ENCODE measurements at places on chromosomes 7 and 10.

- DNase-seq: no peak
These were observed 33.4 kb upstream of the NRBF2 start for GRCh38 chr10:63099734-63100133.

DNA sequence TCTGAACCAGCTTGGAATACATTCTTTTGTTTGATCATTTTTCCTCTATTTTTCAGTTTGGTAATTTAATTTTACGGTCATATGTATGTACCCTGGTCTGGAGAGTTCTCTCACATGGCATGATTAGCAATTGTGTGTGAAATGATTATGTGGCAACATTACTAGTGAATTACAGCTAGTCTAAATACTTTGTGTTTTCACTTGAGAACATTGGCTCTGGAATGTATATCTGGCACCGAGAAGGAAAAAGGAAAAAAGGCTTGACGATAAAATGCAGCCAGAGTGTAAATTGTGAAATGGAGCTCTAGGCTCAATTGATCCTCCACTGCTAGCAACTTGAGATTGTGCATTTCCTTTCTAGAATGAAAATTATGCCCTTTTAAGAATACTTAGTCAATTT, 397.2 kb downstream of the EXOC4 start:
- no peak for DNase-seq

DNA sequence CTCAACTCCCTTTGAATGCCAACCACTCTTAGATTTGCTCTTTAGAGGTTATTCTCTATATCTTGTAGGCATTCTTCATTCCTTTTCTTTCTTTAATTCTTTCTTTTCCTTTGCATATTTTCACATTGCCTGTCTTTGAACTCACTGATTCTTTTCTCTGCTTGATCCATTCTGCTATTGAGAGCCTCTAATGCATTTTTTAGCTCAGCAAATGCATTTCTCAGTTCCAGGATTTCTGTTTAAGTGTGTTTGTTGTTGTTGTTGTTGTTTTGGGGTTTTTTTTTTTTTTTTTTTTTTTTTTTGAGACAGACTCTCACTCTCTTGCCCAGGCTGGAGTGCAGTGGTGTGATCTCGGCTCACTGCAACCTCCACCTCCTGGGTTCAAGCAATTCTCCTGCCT, 71.6 kb downstream of the FBXL13 start:
- no peak for DNase-seq

DNA sequence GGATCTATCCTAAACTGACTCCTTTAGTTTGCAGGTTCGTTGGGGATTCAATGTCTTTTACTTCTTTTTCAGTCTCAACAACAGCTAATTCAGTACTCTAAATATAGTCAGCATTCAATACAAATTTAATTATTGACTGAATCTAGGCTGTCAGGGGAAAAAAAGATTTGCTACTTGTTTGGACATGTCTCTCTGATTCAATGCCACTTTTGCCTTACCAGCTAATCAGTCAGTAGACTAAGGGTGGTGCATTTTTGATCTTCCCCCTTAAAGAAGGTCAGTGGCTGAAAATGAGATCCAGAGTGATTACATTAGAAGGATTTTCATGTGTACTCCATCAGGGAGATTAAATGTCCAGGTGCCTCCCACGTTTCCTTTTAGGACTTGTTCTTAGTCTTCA, 145.1 kb downstream of the C1GALT1 start:
- no peak for DNase-seq

DNA sequence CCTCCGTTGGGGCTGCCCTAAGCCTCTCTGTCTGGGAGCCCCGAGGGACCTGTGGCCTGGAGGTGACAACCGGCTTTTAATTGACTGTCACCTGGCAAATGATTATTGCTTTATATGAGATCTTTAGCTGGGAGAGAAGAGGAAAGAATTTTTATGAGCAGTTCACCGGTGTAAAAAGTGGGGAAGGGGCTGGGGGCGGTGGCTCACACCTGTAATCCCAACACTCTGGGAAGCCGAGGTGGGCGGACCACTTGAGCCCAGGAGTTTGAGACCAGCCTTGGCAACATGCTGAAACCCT, 2.6 kb upstream of the COX19 start:
- no peak for DNase-seq

- no peak for DNase-seq
These were observed 28.2 kb downstream of the SGPL1 start for GRCh38 chr10:70843776-70844489.

DNA sequence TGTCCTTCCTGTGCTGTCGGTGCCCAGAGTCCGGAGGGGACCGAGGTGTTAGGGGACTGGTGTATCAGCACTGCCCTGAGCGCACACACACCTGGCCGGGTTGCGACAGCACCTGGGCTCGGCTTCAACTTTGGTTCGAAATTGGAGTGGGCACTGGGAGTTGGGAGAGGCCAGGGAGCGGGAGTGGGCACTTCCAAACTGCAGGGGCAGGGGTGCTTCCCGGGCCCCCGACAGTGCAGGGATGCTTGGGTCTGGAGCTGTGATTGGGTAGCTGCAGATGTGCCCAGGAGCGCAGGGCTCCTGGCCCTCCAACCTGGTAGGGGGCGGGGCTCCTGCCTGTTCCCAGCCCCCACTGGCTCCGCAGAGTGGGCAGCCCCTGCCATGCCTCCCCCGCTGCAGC, 7.7 kb downstream of the BBS9 start:
- no peak for DNase-seq

- no peak for DNase-seq
These were observed 25.9 kb downstream of the TAX1BP1 start for GRCh38 chr7:27765841-27766240.

DNA sequence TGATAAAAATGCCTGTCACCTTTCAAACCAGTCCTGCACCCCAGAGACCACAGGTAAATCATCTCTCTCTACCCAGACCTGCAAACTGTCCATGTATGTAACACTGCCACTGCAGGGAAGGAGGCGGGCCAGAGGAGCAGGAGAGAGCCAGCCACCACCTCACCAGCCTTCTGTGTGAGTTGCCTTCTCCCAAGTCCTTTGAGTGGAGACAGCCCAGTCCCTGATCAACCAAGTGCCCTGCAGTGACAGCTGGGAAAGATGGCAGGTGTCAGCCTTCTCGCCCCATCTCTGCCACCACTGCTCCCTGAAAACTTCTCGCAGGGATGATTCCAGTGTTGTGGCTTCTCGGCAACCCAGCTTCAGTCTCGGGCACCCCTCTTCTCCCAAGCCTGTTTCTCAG, 42.4 kb downstream of the MTURN start:
- DNase-seq: no peak

DNA sequence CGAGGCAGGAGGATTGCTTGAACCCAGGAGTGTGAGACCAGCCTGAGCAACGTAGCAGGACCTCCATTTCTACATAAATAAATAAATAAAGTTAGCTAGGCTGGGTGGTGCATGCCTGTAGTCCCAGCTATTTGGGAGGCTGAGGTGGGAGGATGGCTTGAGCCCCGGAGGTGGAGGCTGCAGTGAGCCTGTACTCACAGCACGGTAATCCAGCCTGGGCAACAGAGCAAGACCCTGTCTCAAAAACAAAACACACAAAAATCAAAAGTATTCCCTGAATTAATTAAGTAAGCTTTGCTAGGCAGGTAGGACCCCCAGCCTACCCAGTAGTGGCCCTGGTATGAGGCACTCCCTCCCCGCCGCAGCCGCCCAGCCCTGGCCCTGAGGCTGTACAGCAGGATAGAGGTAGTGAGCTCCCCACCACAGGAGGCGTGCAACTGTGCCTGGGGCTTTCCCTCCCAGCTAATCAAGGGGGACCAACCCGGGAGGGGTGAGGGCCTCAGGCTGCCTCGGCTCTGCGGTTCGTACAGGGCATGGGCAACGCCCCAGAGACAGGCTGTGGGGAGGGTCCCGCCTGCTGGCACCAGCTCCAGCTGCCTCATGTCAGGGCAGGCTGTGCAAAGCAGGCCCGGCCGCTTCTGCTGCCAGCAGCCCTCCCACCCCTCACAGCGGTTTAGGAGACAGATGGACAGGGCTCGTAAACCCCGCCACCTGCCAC, 1.0 kb upstream of the CYP2W1 start:
- no peak for DNase-seq

GRCh38 chr7:85160223-85160622, 26.6 kb downstream of the SEMA3D start:
- DNase-seq: no peak

DNA sequence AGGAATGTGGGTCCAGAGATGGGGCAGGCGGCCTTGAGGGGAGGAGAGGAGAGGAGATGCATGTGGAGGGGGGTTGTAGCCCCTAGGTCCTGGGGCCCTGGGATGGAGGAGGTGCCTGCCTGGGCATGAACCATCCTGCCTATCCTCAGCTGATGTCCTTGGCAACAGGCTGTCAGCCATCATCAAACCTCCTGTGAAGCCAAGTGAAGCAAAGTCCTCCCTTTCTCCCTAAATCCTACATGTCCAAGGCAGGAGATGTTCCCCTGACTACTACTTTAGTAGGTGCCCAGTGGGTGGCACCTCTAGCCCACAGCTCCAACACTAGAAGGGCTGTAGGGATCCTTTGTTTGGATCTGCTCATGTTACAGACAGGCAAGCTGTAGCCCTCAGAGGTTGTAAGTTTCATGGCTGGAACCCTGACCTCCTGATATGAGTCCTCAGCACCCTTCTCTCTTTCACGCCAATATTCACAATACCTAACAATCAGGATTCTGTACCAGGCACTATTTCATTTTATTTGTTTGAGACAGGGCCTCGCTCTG, 66.6 kb upstream of the SYPL1 start:
- no peak for DNase-seq

DNA sequence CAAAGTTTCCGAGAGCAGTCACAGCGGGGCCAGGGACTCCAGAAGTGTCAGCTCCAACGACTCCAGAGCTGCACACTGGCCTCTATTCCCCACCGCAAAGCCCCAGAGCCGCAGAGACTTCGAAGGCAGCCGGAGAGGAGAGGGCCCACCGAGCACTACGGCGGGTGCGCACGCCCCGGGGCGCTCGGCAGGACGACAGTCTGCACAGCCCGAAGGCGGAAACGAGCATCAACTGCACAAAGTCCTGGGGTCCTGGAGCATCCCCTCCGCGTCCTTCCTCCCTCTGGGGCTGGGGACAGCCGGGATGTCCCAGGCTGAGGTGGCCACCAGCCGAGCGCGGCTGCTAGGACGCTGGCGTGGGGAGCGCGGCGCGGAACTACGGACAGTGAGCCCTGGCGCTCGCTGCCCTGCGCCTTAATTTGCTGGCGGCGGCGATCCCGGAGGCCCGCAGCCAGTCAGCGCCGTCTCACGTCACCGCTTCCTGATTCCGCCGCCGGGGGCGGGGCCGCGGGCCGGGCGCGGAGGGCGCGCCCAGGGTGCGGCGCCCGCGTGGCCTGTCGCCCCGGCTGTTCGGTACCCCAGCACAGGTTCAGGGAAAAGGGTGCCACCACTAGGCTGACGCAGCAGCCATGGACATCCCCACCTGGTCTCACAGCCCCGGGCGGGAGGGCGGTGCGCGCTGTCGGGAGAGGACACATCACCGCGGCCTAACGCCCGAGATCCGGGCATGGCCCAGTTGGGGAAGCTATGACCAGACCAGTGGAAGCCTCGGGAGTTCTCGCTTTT, at the start of gene TBX20:
Gene TBX20, minus strand, starts transcription at position 391 of the 786 bp plus-strand sequence. CDS start 480 bp downstream, outside the sequence.
- no peak for DNase-seq

DNA sequence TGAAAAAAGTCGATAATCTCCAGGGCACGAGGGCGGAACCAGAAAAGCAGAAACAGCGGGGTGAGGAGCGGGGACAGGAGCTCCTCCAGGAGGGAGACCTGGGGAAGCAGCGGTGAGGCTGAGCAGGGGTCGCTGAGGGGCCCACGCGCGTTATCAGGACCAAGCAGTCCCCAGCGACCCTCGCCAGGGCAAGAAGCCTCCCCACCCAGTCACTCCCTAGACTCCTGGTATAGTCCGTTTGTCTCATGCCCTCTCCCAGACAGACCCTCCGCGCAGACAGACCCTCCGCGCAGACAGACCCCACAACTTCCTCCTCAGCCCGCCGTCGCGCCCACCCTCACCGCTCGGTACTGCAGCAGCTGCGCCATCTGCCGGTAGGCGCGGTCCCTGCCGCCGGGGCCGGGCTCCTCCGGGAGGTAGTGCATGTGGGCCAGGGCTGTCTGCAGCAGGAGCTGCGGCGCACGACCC, 6.3 kb downstream of the ATG9B start:
- peak; percentile 59 for DNase-seq

DNA sequence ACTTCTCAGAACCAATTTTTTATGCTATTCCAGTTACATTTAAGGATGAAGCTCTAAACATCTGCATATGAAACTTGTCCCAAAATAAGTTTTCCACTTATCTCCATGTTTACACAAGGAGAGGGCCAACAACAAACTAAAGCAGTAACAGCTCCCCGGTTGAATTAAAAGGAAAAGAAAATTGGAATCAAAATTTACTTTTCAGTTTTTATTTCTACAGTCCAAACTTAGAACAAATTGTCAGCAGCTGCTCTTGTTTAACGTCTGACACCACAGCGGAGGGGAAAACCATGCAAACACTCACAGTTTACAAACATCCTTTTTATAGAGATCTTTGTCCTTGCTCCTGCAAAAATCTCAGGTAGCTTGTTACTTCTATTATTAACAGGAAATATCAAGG, 101.3 kb downstream of the COL28A1 start:
- no peak for DNase-seq

GRCh38 chr7:47358357-47358756, 223.6 kb downstream of the TNS3 start:
- DNase-seq: no peak

- no peak for DNase-seq
These were observed 1.2 kb upstream of the CALU start for GRCh38 chr7:128737867-128738385.

DNA sequence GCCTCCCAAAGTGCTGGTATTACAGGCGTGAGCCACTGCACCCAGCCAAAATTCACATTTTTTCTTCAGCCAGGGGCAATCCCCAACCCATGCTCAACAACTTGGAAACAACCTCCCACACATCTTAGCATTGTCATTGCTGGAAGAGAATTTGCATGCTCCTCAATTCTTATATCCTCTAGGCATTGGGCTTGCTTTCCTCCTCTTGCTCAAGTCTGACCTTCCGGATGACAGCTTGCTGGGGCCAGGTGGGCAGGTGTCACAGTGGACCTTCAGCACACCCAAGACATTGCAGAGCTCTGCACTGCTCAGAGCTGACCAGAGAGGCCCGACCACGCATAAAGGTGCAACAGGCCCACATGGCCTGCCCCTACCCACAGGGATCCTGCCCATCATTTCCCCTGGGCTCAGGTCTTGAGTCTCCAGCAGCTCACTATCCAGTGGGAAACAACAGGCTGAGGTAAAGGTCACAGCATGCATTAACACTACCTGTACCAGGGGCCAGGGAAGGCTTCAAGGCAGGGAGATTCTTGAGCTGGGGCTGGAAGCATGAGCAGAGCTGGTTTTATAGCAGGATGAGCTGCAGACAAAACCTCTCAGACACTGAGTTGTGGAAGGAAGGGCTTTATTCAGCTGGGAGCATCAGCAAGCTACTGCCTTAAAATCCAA, 6.8 kb upstream of the GPR15LG start:
- DNase-seq: no peak

- no peak for DNase-seq
These were observed 8.8 kb downstream of the ZFAND2A start for GRCh38 chr7:1151156-1151555.
